ENCODE measurements at places on chromosomes 6 and 20. TPM values are rescaled to one million over a fixed set of nuclear protein-coding genes. Genes with fewer than 3 reads are reported as not detected.

Gene PAK5
- total RNA-seq: not detected

Gene BEND6
- total RNA-seq: 6.9 TPM

Gene ADGB
- total RNA-seq: not detected

Gene GSTA3
- not detected for total RNA-seq

Gene THBD
- 7.9 TPM for total RNA-seq

Gene OPRM1
- total RNA-seq: not detected

Gene LINC00237
- not detected for total RNA-seq

Gene SIGLEC1
- total RNA-seq: under 0.01 TPM
